ENCODE measurements at places on chromosomes 11 and 22. TPM values are rescaled to one million over a fixed set of nuclear protein-coding genes. Genes with fewer than 3 reads are reported as not detected.
A peak's percentile ranks its signal among the peaks of the same experiment; 100 is the strongest.

- no peak for DNase-seq
Observed at GRCh38 chr11:123736769-123737168, 4.7 kb downstream of the ZNF202 start.

DNA sequence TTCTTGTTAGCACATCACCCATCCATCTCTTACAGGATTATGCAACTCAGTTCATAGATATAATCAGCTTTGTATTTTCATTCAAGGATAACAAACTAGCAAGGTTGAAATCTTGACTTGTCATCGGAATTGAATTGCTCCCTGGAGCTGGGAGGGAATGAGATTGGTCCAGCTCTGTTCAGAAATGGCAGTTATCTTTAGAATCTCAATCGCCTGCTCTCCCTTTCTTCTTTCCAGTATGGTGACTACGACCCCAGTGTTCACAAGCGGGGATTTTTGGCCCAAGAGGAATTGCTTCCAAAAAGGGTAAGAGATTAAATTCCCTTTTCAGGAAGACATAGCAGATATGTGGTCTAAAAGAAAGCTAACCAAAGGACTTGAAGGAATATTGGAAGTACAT is 51.0 kb downstream of the NF2 start:
- no peak for DNase-seq

- no peak for DNase-seq
Observed at GRCh38 chr11:118291477-118292135, 12.9 kb upstream of the CD3E start.

DNA sequence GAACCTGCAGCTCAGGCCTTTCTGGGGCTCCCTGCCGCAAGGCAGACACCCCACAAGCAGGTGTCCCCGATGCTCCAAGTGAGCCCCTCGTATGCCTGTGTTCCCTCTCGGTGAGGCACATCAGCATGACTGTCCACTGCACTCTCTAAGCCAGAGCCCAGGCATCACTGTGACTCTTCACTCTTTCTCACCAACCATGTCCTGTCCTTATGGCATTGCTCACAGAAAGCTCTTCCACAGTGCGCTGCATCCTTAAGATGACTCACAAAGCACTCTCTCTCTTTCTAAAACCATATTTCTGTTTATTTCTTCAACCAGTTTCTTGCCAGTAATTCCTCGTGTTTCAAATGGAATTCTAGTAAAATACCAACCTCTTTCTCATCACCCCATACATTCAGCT is 18.1 kb downstream of the GAB4 start:
- no peak for DNase-seq

DNA sequence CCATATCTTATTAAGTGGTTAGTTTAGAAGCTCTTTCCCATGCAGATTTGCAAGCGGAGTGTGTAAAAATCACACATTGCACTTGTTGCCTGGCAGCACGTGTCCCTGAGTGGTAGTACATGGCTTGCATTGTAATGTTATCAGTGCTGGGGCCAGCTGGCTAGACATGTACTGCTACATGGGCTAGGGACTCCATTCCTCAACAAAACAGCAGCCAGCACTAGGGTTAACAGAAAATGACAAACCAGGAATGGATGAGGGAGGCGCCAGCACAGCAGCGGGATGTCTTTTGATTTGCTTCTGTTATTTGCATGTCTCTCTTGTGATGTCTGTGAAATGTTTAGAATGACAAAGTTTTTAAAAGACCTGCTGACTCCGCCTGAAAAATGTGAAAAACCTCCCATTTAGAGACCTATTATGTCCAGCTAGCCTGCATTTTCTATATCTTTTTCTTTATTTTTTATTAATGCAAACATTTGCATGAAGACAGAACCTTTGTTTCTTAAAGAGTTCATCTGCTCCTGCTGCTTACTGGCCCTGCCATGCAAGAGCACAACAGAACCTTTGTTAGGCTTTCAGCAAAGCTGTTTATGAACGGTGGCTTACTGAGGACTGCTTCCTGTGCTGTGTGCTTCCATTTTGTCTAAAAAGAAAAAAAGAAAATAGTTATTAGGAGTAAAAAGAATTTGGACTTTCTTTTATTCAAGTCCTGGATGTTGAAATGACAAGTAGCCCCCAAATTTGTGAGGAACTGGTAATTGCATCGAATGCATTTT is 40.7 kb downstream of the CSTPP1 start:
- DNase-seq = no peak

GRCh38 chr22:43988960-43989359 is 33.7 kb downstream of the SAMM50 start:
- DNase-seq = no peak

- DNase-seq = no peak
Observed at GRCh38 chr11:69567951-69568808, 72.8 kb upstream of the CCND1 start.

GRCh38 chr11:75802913-75803820 is 11.8 kb upstream of the UVRAG start:
- DNase-seq = peak; percentile 86

DNA sequence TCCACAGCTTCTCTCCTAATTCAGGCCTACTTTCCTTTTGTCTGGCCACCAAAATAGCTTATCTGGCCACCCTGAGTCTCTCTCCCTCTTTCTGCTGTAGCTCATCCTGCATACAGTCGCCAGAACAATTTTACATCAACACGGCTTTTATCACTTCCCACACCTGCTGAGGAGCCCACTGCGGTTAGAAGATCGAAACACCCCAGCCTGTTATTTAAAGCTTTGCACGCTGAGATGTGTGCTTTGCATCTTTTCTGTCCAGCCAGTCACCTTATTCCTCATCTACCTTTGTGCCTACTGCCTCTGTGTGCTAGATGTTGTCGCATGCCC is 96.0 kb downstream of the COMMD9 start:
- no peak for DNase-seq

- DNase-seq = no peak
Observed at GRCh38 chr11:131889760-131890581, 519.6 kb downstream of the NTM start.

DNAL4 gene
- total RNA-seq = 15.8 TPM

PATE2 gene
- not detected for total RNA-seq

VSIG2 gene
- total RNA-seq = 122 TPM

RAG2 gene
- not detected for total RNA-seq

CTSF gene
- 17.3 TPM for total RNA-seq
